ENCODE measurements at places on chromosomes 2 and 18. TPM values are rescaled to one million over a fixed set of nuclear protein-coding genes. Genes with fewer than 3 reads are reported as not detected.

The MALL gene
- 7.2 TPM for total RNA-seq

The PXDN gene
- 117 TPM for total RNA-seq

The CCDC141 gene
- total RNA-seq, result 9.0 TPM

The ZNF521 gene
- total RNA-seq, result 44.3 TPM

The SKOR2 gene
- not detected for total RNA-seq

The ITGA4 gene
- total RNA-seq, result 7.7 TPM

The NTSR2 gene
- total RNA-seq, result not detected

The ITGB6 gene
- total RNA-seq, result not detected

The UBXN4 gene
- 66.5 TPM for total RNA-seq

The EMILIN2 gene
- total RNA-seq, result 33.3 TPM

The SPR gene
- 32.6 TPM for total RNA-seq

The VWA3B gene
- total RNA-seq, result not detected

The PSMA8 gene
- not detected for total RNA-seq

The UGT1A5 gene
- not detected for total RNA-seq

The ANKRD30B gene
- total RNA-seq, result not detected

The ALPG gene
- not detected for total RNA-seq

The CNTNAP5 gene
- not detected for total RNA-seq

The DSG4 gene
- not detected for total RNA-seq

The RAB6C gene
- total RNA-seq, result not detected

The KDSR gene
- total RNA-seq, result 61.4 TPM

The CD8B gene
- not detected for total RNA-seq

The TEX44 gene
- total RNA-seq, result not detected

The ASB18 gene
- not detected for total RNA-seq

The TNFRSF11A gene
- 7.2 TPM for total RNA-seq

The FHOD3 gene
- total RNA-seq, result 1.5 TPM

Measured in subcutaneous adipose tissue (tissue), 4 donors.